CD4-positive, alpha-beta T cell treated with Interleukin-17A for 1 hour (primary cell): ENCODE measurements at places on chromosomes 16 and 17.
A peak's percentile ranks its signal among the peaks of the same experiment; 100 is the strongest.

- no peak for DNase-seq
Observed at GRCh38 chr17:32114536-32114935, 27.8 kb upstream of the RHOT1 start.

DNA sequence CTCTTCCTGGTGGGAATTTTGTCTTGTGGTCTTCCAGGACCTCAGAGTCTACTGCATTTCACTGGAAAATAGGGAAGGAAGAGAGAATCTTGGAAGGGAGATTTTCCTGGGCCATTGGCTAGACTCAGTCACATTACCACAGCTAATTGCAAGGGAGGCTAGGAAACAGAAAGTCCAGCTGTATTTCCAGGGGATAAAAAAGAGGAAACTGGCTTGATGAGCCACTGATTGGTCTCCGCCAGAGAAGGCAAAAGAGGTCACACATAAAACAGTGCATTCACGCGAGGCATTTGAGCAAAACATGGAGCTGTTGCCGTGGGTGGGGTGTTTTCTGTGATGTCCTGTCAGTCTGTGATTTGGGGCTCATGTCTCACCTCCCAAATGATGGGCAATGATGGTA is 345.3 kb downstream of the FOXL1 start:
- DNase-seq = no peak

DNA sequence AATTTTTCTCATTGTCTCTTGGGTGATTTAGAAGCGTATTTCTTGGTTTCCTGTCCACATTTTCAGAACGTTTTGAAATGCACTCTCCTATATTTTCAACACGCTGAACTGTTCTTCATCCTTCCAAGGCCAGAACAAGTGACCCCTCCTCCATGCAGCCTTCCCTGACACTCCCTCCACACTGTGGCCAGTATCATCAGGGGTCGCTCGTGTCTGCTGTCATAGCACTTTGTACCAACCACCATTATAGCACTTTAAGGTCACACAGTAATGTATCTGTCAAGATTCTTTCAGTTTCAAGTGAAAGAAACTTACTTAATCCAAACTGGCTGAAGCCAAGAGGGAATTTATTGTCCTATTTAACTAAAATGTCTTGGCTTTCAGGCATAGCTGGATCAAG is 17.5 kb upstream of the IL21R start:
- DNase-seq = no peak

DNA sequence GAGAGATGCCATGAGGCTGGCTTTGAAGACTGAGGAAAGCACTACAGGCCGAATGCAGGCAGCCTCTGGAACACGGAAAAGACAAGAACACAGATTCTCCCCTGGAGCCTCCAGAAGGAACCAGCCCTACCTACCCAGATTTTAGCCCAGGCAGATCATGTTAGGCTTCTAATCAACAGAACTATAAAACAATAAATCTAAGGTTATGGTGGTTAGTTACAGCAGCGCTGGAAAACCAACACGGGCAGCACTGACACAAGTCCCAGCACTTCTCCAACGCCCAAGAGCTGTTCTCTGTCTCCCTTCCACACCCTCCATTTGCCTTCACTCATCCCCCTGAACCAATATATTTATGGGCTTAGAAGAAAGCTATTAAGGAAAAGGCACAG is 7.5 kb downstream of the ANKRD11 start:
- DNase-seq = no peak

DNA sequence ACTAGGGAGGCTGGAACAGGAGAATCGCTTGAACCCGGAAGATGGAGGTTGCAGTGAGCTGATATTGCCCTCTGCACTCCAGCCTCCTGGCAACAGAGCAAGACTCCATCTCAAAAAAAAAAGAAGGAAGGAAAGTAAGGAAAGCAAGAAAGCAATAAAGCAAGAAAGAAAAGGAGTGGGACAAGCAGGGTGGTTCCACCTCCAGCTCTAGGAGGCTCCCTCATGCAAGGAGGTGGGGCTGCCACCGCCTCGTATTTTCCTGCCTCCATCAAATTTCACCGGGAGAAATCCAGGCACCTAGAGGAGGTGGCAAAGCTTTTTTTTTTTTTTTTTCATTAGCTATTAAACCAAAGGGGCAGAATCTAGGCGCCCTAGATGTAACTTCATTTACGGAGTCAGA is 1.0 kb downstream of the CYB561 start:
- no peak for DNase-seq

GRCh38 chr16:81388357-81388756 is 56.3 kb upstream of the CMIP start:
- no peak for DNase-seq

DNA sequence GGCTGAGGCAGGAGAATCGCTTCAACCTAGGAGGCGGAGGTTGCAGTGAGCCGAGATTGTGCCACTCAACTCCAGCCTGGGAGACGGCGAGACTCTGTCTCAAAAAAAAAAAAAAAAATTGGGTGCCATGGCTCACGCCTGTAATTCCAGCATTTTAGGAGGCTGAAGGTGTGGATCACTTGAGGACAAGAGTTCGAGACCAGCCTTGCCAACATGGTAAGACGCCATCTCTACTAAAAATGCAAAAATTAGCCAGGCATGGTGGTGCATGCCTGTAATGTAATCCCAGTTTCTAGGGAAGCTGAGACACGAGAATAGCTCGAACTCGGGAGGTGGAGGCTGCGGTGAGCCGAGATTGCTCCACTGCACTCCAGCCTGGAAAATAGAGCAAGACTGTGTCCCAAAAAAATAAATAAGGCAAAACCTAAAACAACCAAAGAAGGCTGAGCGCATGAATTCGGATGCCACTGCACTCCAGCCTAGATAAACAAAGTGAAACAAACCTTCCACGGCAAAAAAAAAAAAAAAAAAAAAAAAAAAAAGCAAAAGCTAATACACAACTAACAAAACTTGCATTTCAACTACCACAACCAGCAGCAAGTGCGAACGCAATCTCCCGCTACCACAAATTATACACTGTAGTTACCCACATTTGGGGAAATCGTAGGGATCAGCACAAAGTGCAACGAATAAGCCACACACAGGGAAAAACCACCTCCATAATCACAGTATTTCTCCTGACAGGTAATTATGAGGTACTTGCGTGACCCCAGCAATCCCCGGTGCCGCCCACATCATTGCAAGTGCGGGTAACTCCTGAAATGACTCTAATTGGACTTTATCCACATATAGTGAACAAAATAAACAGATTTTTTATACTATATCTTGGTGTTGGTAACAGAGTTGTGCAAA is 25.6 kb downstream of the TEX14 start:
- DNase-seq = no peak

- no peak for DNase-seq
Observed at GRCh38 chr17:19337712-19338023, 24.9 kb downstream of the B9D1 start.

DNA sequence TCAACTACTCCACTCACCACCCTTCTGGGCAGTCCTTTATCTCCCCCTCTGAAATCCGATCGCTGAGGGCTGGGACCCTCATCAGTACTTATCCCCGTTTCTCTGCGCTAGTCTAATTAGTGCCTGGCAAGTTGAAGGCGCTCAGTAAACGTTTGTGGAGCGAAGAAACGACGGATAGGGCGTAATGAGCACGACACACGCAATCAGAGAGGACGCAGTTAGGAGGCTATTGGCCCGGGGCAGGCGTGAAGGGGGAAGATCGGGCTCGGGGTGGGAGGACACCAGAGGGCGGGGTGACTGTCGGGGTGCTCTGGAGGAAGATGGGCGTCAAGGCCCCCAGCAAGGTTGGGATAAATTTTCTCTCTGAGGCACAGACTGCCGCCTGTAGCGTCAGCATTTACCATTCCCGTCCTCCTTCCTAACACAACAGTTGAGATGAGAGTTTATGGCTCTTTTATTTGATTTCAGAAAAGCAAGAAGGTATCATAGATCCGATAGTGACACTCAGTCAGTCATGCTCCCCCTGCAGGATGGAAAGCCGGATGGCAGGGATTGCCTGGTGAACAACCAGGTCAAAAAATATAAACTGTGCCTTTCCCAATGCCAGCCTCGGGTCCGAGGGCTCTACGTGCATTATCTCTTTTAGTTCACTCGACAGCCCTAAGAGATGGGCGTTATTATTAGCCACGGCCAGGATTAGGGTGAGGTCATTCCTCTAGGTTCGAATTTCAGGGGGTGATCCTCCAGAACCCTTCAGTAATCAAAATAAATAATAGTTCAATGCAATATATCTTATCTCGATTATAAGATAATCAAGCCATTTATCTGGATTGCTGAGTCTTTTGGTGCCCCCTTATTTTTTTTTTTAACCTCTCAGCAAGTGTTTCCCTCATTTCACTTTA is 9.5 kb upstream of the ARL4D start:
- peak; percentile 89 for DNase-seq
